ENCODE measurements at places on chromosomes 7 and 10.

DNA sequence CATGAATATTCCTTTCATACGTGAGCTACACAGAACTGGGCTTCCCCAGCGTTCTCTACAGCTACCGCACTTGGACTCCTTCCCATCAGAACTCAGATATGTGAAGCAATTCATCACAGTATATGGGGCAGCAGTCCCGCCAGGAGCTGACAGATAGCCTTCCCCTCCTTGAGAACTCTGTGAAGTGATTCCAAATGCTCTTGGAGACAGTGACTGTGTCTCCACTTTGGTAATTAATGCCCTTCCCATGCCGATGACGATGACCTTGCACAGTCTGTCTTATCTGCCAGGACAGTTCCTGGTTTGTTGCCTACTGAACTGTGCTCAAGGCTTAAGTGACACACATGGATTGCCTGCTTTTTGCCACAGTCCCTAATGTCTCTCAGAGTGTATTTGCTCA, 75.0 kb upstream of the AFAP1L2 start:
- DNase-seq, result no peak

DNA sequence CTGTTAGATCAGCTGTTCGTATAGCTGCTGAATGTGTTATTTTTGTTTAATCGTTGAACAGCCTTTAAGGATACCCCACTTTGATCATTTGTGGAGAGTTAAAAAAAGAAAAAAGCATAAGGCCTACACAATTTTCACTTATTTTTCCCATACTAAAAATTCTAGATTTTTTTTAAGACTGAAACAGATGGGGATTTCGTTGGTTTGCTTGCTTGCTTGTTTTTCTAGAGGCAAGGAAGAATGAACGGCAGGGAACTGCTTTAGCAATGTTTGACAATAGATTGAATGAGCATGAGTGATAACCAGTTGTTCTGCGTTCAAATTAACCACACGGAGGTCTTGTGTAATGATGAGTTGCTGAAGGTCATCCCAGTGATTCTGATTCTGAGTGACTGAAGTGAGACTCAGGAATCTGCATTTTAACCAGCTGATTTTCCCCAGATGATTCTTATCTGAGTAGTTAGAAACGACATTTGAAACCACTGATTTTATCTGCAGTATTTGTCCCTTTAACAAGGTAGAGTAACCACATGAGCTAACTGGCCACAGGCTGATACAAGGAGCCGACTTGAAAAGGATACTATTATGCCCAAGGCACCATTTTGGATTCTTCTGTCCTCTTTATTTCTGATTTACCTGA, 85.9 kb downstream of the GPR37 start:
- DNase-seq, result no peak

- DNase-seq, result no peak
Measured at GRCh38 chr10:19731560-19731959, 84.7 kb upstream of the PLXDC2 start.

- DNase-seq, result no peak
Measured at GRCh38 chr7:142112086-142112485, 568 bp downstream of the MGAM2 start.

- DNase-seq, result no peak
Measured at GRCh38 chr10:79116801-79117723, 48.3 kb downstream of the ZMIZ1 start.

GRCh38 chr10:117322260-117322659, 53.0 kb downstream of the PDZD8 start:
- no peak for DNase-seq

DNA sequence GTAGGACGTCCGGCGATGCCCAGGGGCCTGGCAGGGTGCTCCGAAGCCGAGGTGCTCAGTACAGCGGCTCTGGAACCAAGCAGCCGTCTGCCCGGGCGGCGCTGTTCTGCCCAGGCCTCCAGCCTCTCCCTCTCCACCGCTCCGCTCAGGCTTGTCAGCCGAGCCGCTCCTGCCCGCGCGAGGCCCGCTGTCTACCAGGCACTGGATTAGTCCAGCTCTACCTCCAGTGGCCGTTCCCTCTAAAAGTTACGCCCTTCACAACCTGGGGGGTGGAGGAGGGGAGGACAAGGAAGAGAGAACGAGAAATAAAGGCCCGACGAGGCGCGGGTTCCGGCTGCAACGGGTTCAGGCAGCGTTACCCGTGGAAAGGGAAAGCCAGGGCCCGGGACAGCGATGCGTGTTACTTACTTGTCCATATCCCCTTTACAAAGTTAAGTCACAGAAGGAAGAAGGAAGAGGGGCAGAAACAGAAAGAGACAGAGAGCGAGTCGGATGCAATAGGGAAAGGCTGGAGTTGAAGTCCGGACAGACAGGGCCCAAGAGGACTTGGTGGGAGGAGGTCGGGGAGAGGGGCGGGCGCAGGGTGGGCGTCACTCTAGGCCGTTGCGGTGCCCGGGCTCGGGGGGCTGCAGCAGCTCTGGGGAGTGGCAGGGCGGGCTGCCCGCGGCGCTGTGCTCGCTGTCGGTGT, 2.8 kb downstream of the SP8 start:
- no peak for DNase-seq

DNA sequence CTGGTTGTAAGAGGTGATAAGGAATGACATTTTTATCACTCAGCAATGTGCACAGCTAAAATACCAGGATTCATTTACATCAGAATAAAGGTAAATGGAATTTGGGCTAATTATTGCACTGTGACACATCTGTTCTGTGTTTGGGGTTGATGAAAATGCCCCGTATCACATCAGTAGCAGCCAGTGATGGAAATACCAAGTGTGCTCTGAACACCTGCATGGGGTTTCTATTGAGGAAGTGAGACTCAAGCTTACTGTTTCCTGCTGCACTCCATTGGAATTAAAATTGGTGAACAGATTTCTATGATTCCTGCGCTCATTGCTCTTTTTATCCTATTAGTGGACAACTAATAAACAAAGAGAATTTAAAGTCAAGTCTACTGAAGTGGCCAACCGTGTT, 296.9 kb downstream of the NRG3 start:
- DNase-seq, result no peak

DNA sequence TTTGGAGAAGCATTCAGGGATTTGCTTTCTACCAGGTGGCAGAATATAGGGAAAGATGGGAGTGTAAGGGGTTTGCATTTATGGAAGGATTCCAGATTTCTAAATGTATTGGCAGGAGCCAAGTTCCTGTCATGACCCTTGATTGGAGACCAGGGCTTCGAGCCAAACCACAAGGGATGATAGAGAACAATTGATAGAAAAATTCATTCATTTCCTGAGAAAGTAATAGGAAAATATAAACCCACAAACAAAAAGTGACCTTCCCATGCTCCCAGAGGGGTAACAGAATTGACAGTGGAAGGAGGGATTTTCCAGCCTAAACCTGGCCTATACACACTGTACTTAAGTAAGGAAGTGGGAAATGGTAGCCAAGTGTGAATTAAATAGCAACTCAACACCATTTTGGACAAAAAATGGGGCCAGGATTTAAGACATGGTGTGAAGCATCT, 22.4 kb upstream of the IFIT2 start:
- DNase-seq, result no peak

DNA sequence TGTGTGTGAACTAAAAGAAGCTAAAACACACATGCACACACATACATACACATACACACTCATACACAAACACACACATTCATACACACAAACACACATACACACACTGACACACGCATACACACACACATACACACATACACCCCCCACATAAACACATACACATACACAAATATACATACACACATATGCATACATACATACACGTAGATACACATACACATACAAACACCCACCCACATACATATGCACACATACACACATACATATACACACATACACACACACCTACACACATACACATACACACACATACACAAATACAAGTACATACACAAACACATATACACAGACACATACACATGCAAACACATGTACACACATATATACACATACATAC, 28.0 kb downstream of the SLC18A2 start:
- no peak for DNase-seq

DNA sequence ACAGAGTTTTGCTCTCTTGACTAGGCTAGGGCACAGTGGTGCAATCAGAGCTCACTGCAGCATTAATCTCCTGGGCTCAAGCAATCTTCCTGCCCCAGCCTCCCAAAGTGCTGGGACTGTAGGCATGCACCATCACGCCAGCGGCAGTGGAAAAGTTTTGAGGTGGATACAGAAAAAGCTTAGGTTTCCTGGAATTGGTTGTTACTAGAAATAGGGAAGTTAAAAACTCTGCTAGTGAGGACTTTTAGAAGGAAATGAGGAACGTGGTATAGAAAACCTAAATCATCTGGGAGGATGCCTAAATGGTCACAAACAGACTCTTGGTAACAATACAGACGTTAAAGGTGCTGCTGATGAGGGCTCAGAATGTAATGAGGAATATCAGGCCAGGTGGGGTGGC, 10.9 kb upstream of the SNX8 start:
- no peak for DNase-seq

DNA sequence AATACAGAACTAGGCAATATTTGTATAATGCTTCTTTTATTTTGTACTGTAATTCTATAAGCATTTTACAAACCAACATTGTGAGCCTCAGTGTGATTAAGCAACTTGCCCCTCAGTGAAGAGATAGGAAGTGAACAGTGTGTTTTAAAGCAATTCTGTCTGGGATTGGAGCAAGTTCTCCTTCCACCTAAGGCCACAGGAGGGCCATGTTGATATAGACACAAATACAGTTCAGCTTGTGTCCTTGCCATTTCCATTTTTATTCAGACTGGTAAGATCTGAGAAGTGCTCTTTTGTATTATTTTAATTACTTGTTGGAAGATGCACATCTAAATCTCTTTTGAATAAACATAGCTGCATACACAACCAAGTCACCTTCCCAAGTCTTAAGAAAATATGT, 416.3 kb upstream of the COBL start:
- no peak for DNase-seq

DNA sequence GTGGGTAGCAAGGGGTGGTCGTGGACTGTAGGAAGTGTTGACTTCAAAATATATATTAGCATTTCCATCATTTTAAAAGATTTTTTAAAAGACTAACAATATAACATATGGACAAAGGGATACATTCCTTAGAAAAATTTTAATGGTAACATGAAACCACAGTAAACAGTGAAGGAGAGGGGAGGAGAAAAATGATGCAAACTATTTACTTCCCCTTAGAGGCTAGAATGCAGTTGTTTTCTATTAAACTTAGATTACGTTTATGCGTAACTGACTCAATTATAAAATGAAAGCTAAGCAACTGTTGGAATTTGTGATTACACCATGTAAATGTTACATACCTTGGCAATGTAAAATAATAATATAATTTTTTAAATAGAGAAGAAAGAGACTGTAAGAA, 41.3 kb downstream of the CALD1 start:
- no peak for DNase-seq

GRCh38 chr7:47366960-47367359, 215.0 kb downstream of the TNS3 start:
- no peak for DNase-seq

GRCh38 chr7:127478024-127478355, 85.5 kb upstream of the ZNF800 start:
- DNase-seq, result no peak

DNA sequence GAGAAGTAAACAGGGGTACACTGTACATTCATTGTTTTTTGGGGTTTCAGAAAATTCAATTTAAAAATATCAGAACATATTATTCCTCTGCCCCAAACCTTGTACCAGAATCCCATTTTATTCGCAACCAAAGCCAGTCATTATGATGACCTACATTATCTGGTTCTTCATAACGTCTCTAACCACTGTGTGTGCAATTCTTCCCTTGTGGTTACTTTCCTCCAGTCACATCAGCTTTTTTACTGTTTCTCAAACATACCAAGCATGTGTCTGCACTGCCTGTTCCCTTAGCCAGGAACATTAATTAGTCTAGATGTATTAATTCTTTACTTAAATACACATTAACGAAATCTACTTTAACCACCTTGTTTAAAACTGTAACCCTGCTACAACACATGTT, 64.8 kb downstream of the THSD7A start:
- DNase-seq, result no peak

GRCh38 chr7:787332-788240, 44.7 kb upstream of the SUN1 start:
- DNase-seq, result no peak

DNA sequence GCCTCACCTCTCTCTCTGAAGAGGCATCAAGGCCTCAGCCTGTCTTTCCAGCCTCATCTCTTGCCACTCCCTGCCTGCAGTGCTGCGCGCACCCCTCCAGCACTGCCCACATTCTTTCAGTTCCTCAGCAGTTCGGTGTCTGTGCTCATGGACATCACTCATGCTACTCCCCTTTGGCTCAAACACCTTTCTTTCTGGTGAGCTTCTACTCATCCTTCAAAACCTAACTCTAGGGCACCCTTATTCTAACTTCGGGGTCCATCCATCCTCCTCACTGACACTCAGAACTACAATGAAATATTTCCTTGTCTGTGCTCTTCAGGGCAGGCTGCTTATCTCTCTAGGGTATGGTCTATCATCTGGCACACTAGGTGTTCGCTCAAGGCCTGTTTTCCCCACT, 169.9 kb upstream of the BMPER start:
- no peak for DNase-seq

DNA sequence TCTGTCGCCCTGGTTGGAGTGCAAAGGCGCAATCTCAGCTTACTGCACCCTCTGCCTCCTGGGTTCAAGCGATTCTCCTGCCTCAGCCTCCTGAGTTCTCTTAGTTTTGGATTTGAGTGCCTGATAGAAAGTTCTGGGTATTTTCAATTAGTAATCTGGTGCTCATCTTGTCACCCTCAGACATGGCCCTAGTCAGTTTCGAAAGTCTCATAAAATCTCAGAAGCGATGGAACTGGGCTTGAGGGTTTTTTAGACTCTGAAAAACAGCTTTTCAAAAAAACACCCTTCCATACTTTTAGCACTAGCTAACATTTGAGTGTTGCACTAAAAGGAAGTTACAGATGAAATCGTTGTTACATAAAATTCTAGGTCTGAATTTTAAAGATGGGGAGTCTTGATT, 9.4 kb upstream of the PIP4K2A start:
- no peak for DNase-seq

- no peak for DNase-seq
Measured at GRCh38 chr10:122303271-122304053, 32.4 kb downstream of the BTBD16 start.

GRCh38 chr10:4546500-4546899, 279.5 kb upstream of the AKR1E2 start:
- peak; percentile 16 for DNase-seq

DNA sequence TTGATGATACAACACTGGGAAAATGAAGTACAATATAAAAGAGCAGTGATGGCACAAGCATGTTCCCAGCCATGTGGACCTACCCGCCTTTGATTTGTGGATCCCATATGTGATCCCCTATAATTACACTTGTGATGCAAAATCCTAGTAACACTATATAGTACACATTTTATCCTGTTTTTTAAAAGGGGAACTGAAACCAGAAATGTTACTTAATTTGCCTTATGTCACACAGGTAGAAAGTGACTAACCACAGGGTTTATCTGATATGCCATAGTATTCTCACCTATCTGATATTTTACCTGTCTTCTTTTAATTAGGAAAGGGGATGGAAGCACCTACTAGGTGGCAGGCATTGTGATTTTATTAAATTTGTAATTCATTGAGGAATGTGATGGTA, 35.0 kb downstream of the ARMC3 start:
- DNase-seq, result no peak
